CD4-positive, alpha-beta T cell treated with Interleukin-15 for 1 hour (primary cell): ENCODE measurements at places on chromosomes 13 and 19.

- no peak for DNase-seq
Measured at GRCh38 chr19:19068659-19069654, 5.2 kb downstream of the SLC25A42 start.

- no peak for DNase-seq
Measured at GRCh38 chr19:16421982-16422381, 49.8 kb downstream of the EPS15L1 start.

DNA sequence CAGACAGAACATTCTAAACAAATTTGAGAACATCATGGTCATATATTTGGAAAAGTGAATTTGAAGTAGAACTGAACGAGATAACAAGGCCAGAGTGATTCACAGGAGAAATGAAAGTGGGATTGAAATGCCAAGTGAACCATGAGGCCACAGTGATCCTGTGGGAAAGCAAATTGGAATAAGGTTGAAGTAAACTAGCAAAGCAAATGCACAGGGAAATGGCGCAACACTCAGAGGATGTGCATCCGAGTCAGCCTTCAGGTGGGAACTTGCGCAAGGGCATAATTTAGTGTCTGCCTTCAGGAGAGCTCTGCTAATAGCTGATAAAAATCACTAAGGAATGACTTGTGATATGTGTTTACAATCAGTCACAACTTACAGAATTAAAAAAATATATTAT, 696.6 kb downstream of the LIG4 start:
- DNase-seq: no peak

- DNase-seq: no peak
Measured at GRCh38 chr13:79812070-79812850, 331.3 kb downstream of the NDFIP2 start.

- no peak for DNase-seq
Measured at GRCh38 chr13:85099245-85099644, 700.0 kb downstream of the SLITRK6 start.

- no peak for DNase-seq
Measured at GRCh38 chr13:36131222-36131930, at the start of gene DCLK1. DCLK1 (minus strand) TSS chr13:36131382.

- DNase-seq: no peak
Measured at GRCh38 chr13:112957295-112957677, 11.7 kb upstream of the MCF2L start.

GRCh38 chr13:98772794-98773452, 20.5 kb upstream of the SLC15A1 start:
- DNase-seq: no peak

DNA sequence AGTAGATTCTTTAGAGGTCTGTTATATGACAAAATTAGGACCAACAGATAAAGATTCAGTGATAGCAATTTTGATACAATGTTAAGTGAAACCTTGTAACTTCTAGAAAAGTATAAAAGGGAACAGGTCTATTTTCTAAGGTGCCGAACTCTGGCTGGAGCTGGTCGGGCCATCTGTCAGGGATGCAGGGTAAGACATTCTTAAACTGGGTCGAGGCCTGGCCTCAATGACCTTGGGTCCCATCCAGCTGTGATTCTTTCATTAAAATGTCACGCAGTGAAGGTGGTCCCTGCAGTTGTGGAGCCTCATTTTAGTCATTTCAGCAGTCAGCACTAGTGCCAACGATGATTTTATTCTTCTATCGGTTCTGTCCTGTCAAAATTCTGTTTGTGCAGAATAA, 271.9 kb upstream of the SPRY2 start:
- DNase-seq: no peak

DNA sequence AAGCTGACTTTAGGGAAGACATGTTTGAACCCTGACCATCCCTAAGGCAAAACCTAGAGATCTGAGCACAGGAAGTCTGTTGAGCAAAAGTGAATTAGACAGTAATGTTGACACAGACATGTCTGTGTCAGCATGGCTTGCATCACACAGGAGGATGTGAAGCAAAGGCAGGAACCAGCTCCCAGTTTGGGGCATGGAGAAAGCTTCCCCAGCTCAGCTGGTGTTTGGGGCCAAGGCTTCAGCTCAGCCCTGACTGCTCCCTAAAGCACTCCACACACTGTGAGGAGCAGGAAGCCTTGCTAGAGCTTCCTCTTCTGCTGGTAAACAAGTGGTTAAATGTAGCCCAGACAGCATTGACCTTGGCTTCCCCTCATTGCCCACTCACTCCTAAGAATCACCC, 153.8 kb upstream of the UBL3 start:
- DNase-seq: no peak

DNA sequence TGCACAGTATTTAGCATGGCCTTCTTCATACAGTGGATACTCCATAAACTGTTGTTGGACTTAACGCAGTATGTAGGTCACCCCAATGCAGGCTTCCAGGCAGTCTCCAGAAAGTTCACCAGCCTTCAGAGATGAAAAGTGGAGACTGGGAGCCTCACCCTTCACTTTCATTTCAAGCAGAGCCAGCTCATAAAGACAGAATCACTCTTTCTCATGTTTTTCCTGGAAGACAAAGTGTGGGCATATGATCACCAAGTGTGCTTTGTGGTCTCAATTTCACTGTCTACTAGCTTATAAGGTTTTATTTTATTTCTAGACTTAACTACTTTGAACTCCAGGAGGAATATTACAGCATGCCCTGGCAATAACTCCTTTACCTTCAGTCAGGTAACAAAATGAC, 26.3 kb upstream of the TNFSF11 start:
- DNase-seq: no peak

DNA sequence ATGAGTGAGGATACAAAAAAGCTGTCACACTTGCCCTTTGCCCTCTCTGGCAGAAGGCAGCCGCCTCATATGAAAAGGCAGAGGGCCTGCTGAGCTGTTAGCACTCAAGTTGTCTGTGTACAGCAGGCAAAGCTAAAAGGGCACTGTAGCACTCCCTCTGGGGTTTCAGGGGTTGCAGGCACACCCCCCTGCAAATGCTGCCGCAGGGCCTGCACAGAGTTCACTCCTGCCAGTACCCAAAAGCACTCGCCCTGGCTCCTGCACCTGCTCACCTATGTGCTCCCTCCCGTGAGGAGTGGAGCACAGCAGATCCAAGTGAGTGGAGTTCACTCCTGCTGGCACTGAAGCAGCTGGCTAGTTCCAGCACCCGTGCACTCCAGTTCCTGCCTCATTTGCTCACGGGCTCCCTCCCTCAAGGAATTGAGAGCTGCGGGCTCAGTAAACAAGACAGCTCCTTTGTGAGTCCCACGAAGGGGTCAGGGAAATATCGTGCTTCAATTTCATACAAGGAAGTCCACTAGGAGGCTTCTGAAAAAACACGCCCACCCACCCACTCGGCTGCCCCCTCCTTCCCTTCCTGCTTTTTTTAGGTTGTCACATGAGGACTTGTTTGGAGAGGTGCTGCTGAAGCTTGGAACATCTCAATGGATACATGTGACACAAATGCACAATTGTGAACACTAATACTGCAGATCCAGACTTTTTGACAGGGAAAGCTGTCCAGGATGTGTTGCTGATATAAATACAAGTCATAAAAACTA, 9.9 kb upstream of the RCBTB2 start:
- no peak for DNase-seq
